Fibroblast of skin of left quadriceps (primary cell): ENCODE measurements at places on chromosomes 1 and 21.

GRCh38 chr1:45215485-45216199 lies 9.2 kb upstream of the ZSWIM5 start:
- no peak for DNase-seq

- DNase-seq = no peak
Measured at GRCh38 chr1:154955039-154955717, 721 bp downstream of the PBXIP1 start.

DNA sequence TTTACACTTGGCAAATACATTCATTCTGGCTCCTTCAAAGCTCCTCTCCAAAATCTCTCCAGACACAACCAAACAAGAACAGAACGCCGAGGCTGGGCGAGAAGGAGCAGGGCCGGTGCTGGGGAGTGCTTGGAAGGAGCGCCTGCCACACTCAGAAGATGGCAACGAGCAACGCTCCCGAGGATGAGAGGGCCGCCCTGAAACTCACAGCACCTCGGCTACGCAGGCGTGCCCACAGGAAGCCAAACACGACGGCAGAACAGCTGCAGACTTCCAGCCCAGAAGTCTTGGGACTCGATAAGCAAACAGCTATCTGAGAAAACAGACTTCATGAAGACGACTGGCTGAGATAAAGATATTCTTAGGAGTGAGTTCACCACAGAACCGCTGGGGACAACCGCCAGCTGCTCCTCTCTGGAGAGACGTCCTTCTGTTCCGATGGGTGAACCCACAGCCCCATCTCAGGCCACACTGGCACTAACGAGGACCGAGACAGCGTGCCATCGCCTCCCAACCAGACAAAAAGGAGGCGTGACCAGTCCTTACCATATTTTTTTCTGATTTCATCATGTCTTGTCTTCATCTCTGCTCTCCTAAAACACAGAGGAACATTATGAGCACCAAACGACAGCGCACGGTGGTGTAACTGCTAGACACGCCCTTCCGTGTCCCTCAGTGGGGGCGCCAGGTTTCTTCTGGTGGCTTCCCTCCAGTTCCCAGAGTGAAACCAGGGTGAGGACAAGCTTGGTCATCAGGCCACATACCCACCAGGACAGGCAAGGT lies 18.6 kb downstream of the PTTG1IP start:
- DNase-seq = no peak

- DNase-seq = no peak
Measured at GRCh38 chr21:43611598-43612369, 47.5 kb downstream of the HSF2BP start.

DNA sequence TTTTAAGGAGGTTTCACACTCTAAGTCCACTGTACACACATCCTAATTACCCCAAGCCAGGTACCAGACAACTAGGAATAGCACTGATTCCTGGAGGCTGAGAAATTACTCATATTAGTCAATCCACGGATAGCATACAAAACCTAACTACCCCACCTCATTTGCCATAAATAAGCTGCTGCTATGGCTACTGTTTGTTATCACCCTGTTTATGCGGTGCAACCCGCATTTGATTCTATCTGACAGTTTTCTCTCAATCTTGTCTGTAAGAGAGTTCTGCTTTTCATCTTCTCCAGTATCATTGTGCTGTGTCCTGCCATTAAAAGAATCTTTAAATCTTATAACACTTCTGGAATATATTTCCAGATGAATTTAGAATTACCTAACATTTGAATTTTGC lies 1496.5 kb downstream of the PLA2G4A start:
- no peak for DNase-seq

- no peak for DNase-seq
Measured at GRCh38 chr1:185104083-185104482, 52.7 kb downstream of the TRMT1L start.

GRCh38 chr21:39688010-39688409 lies 57.0 kb upstream of the IGSF5 start:
- DNase-seq = no peak

DNA sequence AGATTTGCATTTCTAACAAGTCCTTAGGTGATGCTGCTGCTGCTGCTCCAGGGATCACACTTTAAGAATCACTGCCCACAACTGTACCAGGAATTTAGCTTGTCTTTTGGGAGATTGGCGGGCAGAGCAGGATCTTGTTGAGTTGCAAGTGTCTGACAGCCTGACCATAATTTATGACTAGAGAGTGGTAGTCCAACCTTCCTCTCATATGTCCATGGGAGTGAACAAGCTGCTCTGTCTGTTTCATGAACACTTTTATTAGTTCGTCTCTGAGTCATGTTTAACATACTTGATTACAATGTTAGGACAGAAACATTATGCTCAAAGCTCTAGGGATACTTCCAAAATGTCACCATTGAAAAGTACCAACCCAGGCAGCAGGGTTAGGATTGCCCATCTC lies 169.6 kb downstream of the TGFB2 start:
- DNase-seq = no peak

DNA sequence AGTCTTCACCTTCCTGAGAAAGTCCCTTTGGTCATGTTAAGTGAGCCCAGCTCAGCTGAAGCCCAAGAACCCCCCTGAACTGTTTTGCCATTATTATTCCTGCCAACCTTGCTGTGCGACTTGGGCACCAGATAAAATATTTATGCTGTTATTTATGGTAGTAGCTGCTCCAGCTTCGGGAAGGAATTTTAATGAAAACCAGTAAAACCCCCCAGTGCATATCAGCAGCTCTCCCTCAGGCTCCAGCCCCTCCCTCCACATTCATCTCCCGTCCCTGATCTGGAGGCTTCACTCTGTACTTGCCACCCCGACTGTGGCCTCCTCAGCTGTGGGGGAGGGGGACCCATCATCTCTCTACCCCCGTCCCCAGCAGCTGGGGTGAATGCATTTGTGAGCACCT lies 12.7 kb downstream of the TTC22 start:
- no peak for DNase-seq

- DNase-seq = no peak
Measured at GRCh38 chr1:67792103-67792502, 41.2 kb downstream of the GNG12 start.

- DNase-seq = peak; percentile 76
Measured at GRCh38 chr1:91806769-91807700, 78.9 kb downstream of the TGFBR3 start.

DNA sequence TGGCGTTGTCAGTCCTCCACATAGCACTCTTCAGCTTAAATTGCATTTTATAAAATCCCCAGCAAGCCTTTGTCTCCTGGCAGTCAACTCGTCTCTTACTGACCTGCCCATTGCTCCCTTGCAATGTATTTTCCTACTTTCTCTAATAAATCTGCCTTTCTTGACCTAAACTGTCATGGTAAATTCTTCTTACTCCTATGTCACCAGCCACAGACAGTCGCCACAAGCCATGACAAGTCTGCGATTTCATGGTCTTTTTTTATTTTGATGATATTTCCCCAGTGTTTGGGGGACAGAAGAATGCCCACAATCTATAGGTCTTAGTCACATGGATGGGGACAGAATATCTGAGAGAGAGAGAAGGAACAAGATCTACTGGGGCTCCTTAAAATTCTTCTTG lies 8.4 kb downstream of the IFNAR2 start:
- no peak for DNase-seq

GRCh38 chr21:32212116-32212515 lies 66.7 kb downstream of the MIS18A start:
- DNase-seq = no peak
